ENCODE measurements at places on chromosomes 7 and 10.

GRCh38 chr7:154299736-154300135 lies 247.5 kb downstream of the DPP6 start:
- DNase-seq = no peak

- no peak for DNase-seq
Observed at GRCh38 chr10:654647-654996, 34.8 kb downstream of the DIP2C start.

- DNase-seq = no peak
Observed at GRCh38 chr10:4512671-4513240, 313.3 kb upstream of the AKR1E2 start.

- no peak for DNase-seq
Observed at GRCh38 chr10:48632166-48632565, 27.3 kb upstream of the ARHGAP22 start.

DNA sequence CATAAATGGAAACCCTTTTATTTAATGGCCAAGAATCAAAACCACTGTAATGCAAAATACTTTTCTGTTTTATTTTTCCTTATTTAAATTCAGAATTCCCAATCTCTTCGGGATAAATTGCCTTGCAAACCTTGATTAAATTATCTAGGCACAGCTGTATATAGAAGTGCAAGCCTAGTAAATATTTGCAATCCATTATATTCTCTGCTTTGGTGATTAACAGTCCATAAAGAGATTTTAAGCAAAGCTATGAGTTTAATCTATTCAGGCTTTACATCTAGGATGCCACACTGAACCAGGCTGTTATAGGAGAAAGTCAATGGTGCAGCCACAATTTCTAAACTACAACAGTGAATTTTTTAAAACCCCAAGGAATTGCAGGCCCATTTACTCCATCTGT lies 43.6 kb upstream of the THSD7A start:
- no peak for DNase-seq

- peak; percentile 5 for DNase-seq
Observed at GRCh38 chr10:98041352-98042043, 11.1 kb upstream of the CRTAC1 start.

- DNase-seq = no peak
Observed at GRCh38 chr7:1400371-1400770, 58.9 kb downstream of the MICALL2 start.

DNA sequence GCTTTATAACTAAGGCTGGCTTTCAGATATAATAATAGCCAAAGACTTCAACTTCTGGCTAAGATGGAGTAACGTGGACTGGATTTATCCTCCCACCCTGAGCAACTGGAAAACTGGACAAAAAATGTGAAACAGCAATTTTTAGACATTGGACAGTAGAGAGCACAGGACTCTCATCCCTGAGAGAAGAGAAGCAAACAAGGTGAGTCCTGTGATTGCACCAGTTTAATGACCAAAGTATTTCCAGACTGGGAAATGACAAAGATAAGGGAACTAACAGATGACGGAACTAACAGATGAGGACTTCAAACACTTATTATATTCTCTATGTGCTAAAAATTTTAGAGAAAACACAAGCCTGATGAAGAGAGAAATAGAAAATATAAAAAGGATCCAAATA lies 175.7 kb upstream of the SLC25A13 start:
- DNase-seq = no peak

GRCh38 chr7:140621401-140622021 lies 19.1 kb downstream of the DENND2A start:
- no peak for DNase-seq

- no peak for DNase-seq
Observed at GRCh38 chr10:116783011-116783655, 40.8 kb upstream of the HSPA12A start.

GRCh38 chr10:16439295-16439694 lies 2.5 kb downstream of the PTER start:
- no peak for DNase-seq

- no peak for DNase-seq
Observed at GRCh38 chr7:110664803-110665202, 426.1 kb upstream of the LRRN3 start.

DNA sequence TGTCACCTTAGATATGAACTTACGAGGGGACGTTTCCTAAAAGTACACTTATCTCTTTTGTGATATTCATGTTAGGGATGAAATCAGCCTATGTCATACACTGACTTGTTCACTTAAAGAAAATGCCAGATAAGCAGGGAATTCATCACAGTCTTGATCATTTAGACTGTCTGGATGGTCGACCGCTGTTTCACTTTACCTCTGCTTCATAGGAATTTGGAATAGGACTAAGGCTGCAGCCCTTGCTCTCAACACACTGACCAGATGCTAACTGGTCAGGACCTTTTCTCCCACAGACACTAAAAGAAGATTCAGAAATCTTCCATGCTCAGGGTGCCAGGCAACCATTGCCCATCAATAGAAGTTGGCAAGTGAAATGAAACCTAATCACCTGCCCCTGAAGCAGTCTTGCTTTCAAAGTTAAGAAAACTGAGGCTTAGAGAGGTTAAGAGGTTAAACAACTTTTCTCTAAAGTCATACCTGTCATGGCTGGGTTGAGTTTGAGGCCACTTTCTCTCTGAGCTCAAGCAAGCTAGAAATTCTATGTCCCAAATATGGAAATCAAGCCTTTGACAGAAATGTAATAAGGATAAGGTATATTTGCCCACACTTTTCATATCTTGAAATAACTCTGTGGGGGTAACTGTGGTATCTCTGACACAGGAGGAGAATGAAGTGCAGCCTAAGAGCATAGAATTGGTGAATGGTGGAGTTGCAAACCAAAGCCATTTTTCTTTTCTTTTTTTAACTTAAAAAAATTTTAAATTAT lies 77.1 kb downstream of the MAP3K8 start:
- DNase-seq = no peak

DNA sequence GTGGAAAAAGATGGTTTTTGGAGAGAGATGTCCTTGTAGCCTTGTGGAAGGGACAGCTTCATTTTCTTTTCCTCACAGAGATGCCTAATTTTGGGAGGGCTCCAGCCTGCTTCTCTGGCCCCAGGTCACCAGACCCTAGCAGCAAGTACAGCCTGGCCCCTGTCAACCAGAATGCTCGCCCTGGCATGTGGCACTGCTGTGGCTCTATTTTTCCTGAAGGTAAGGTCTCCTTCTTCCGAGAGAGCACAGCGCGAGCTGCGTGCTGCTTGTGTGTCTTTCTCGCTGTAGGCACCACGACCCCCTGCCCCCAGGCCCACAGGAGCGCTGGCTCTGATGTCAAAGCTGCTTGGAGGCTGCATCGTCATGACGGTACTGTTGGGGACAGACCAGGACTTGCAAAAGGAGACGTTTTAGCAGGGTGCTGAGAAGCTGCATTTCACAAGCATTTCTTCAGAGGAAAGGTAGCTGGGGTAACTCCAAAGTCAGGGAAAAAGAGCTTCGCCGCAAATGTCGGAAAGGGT lies 58.7 kb downstream of the CLEC2L start:
- DNase-seq = no peak

DNA sequence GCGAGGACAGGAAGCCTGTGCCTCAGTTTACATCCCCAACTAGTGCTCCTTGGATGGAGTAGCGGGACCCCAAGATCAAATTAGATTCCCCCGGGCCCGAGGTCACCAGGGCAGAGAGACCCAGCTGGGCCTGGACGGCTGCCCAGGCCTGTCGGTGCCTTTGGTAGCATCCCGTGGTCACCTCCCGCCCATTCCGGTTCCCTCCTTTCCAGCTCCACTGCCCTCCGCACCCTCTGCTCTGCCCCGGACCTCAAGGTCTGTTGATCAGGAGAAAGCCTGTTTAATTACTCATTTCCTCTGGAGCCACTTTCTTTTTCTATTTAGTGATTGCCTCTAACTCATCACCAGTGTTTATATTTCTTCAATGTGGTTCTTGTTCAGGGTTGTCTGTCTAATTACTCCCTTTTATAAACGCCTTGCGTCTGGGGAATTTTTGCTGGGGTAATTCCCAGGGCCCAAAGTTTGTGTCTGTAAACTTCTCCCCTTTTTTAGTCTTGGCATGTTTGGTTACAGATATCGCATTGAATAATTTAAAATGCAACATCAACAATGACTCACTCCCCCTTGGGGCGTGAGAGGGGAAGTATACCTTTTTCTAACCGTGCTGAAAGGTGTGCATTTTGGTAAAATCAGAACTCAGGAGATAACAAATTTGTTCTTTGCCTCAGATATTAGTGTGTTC lies 1.9 kb downstream of the FOXK1 start:
- no peak for DNase-seq

DNA sequence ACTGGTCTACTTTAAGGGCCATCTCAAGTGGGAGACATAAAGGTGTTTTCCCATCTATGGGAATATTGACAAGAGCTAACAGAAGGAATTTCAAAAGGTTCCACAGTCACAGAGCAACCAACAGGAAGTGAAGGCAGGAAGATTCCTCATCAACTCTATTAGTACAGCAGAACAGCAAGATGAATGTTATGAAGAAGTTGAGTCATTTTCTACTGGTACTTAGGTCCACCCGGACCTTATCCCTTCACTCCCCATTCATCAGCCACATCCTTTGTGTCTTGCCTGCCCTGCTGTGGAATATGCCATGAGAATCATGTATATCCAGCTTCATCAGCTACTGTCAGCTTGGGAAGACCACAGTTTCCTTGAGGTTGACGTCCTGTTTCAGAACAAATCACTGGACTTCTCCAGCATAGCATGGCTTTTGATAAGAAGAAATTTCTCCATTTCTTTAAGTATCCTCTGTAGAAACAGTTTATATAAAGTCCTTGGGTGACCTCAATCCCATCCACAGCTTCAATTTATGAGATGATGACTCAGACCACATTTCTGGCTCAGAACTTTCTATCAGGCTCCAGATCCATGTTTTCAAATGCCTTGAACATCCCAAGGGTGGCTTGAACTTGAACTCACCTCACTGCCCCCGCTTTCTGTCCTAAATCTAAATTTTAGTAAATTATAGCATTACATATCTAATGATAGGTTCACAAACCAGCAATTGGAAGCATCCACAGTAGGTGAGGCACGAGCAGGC lies 84.9 kb upstream of the AGK start:
- no peak for DNase-seq

GRCh38 chr10:116270126-116270770 lies 2.8 kb downstream of the GFRA1 start:
- no peak for DNase-seq

- no peak for DNase-seq
Observed at GRCh38 chr10:14173391-14173705, 157.4 kb downstream of the FRMD4A start.
